ENCODE measurements at places on chromosomes 1 and 21.
A peak's percentile ranks its signal among the peaks of the same experiment; 100 is the strongest.

DNA sequence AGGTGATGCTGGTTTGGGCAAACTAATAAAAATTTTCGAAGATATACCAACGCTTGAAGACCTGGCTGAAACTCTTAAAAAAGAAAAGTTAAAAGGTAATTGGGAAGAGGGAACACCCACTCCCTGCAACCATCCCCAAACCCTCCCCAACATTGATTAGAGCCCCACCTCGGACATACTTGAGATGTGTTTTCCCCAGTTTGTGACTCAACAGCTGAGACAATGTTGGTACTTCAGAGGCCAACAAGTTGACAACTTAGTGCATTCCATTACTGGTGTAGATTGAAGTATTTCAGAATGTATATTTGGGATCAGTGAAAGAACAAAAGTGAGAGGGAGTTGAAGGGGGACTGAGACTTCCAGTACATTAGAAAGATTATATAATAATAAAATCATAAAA is 5.1 kb downstream of the IFI16 start:
- no peak for DNase-seq

DNA sequence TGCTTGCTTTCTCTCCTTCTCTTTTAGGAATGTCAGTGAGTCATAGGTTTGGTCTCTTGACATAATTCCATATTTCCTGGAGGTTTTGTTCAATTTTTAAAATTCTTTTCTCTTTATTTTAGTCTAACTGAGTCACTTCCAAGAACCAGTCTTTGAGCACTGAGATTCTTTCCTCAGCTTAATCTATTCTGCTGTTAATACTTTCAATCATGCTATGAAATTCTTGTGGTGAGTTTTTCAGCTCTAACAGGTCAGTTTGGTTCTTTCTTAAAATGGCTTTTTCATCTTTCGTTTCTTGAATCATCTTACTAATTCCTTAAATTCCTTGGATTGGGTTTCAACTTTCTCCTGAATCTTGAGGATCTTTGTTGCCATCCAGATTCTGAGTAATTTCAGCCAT is 321.0 kb downstream of the PTBP2 start:
- DNase-seq: no peak

DNA sequence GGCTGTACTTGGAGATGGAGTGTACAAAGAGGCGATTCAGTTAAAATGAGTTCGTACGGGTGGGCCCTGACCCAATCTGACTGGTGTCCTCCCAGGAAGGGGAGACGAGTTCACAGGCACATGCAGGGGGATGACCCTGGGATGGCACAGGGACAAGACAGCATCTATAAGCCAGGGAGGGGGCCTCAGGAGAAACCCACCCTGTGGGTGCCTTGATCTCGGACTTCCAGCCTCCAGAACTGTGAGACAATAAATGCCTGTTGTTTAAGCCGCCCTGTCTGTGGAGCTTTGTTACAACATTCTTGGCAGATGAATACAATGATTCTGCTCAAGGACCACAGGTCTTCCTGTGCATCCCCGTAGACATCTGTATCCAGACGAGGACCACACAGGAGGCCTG is 14.6 kb upstream of the CLDN14 start:
- no peak for DNase-seq

- DNase-seq: no peak
Observed at GRCh38 chr1:107609808-107610207, 355.2 kb downstream of the VAV3 start.

DNA sequence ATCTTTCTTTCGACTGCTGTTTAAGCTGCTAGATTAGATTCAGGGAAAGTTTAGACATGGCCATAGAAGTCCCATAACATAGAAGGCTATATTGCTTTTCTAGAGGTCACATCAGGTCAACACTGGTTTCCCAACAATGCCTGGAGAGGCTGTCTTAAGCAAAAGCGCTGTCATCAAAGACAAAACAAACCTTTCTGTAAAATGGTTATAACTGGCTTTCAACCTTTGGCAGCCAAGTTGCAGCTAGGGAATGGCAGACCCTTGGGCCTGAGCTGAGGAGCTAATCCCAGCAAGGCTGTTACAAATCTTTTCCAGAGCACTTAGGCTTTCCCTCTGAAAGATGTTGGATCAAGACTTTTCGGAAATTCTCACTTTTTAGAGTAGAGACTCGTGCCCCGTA is 11.2 kb upstream of the ABCA4 start:
- DNase-seq: no peak

DNA sequence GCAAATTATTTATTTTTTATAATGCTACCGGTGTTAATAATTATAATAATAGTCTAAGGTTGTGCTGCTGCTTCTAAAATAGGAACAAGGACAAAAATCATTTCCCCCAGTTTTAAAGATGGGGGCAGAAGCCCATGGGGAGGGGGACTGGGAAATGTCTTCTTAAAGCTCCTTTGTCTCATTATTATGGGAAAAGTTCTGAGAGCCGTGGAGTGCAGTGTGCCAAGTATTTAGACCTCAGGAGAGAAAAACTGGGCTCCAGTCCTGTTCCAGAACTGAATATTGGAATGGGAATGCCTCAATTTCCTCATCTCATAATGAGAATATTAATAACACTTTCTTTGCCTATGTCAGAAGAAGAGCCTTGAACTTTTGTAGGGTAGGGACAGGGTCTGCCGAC is 40.9 kb upstream of the ATF3 start:
- DNase-seq: no peak

GRCh38 chr1:116585886-116586285 is 15.1 kb upstream of the CD58 start:
- no peak for DNase-seq

DNA sequence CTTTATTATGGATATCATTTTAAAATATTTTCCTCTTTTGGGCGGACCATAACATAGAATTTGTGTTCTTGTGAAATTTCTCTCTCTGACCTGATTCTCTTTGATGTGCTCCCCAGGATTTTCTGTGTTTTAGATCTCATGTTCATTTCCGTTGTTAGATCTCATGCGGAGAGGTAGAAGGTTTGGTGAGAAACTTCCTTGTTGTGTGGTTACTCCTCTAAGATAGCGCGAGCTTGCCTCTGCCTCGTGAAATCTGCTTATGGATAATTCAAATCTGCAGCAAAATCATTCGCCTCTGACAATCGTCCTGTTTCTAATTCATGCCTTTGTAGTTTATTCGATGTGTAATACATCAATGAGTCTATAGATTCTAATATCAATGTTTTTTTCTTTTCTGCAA is 580.4 kb downstream of the USP25 start:
- no peak for DNase-seq

DNA sequence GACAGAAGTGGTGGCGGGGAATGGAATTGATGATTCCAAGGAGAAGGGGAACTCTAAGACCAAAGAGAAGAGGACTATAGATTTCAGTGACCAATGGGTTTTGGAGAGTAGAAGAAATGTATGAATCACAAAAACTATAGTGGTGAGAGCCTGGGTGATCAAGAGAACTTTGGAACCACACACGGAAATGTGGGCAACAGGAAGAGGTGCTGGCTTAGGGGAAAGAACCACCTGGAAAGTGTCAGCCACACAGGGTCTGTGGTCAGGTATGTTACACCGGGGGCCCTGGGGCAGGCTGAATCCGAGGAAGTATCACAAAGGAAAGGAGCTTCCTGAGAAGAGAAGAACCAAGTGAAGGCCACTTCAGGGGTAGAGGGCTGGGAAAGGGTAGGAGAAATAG is 11.5 kb upstream of the CHIA start:
- no peak for DNase-seq

- no peak for DNase-seq
Observed at GRCh38 chr1:64516803-64517568, 47.1 kb downstream of the CACHD1 start.

- DNase-seq: no peak
Observed at GRCh38 chr1:166302989-166303758, 136.4 kb upstream of the FAM78B start.

DNA sequence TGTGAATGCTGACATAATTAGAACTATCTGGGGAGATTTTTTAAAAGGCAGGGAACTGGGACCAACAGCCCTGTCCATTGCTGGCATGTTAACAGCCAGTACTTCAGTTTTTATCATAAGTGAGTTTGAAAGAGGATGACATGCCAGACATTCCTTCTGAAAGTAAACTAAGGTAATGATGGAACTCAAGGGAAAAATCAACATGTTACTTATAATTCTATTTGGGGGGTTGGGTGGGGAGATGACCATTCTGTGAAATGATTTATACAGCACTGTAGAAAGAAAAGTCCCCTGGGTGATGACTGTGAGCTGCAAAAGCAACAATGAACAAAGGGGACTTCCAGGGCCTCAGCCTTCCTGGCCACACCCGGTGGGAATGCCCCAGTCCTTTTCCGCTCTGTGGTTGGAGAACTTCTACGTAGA is 5.4 kb upstream of the LAMC2 start:
- DNase-seq: no peak

- DNase-seq: no peak
Observed at GRCh38 chr1:41672173-41672572, 187.7 kb upstream of the EDN2 start.

DNA sequence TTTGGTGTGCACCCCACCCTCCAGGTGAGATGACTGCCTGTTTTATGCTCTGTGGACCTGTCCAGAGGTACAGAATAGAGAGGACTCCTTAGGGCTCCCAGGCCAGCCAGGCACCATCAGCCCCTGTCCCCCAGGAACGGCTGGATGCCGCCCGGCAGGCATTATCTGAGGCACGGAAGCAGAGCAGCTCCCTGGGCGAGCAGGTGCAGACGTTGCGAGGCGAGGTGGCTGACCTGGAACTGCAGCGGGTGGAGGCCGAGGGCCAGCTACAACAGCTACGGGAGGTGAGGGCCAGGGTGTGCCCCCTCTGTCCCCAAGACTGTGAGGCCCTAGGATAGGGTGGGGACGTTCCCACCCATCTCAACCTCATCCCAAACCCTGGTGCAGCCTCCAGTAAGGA is 10.8 kb downstream of the MFAP2 start:
- DNase-seq: no peak

DNA sequence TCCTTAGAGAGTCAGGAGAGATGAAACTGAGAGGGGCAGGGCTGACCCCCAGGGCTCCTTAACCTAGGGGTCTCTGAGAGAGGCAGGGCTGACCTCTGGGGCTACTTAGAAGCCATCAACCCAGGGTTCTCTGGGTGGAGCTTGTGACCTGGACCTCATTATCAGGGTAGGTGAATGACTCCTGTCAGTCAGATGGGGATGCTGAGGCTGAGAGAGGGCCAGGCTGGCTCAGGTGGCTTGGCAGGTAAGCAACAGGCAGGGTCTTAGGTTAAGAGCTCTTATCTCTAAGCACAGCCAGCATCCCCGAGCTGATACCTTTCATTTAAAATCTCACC is 160.9 kb downstream of the PTPRU start:
- DNase-seq: no peak

- no peak for DNase-seq
Observed at GRCh38 chr1:30445449-30445848, 277.9 kb downstream of the MATN1 start.

DNA sequence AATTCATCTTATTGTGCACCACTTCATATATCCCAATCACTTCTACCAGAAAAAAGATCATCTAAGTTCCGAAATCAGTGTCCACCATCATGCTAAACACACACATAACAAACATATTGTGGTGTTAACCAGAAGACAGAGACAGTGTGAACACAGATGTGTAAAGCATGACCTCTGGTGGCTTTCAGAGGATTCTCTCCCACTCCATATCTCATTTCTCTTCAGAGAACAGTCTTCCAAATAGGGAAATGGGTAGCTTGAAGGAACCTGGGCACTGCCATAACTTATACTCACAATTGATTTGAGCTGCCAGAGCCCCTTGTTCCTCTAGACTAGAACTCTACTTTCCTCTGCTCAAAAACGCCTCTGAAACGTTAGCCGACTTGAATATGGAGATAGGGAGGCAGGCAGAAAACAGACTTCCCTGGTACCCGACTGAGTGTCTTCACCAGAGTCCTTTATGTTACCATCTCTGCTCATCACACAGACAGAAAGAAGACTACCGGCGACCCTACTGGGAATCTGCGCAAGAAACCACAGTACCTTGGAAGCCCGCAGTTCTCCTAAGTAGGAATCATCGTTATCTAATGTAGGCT is 1.8 kb upstream of the ELAPOR1 start:
- DNase-seq: peak; percentile 13

DNA sequence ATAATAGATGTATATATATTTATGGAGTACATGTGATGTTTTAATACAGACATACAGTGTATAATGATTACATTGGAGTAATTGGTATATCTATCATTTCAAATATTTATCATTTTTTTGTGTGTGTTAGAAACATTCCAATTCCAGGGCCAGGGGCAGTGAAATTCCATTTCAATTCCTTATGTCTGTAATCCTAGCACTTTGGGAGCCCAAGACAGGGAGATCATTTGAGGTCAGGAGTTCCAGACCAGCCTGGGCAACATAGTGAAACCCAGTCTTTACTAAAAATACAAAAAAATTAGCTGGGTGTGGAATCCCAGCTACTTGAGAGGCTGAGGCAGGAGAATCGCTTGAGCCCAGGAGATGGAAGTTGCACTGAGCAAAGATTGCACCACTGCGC is 30.4 kb upstream of the PDC start:
- no peak for DNase-seq

GRCh38 chr1:226632169-226632879 is 83.8 kb downstream of the STUM start:
- no peak for DNase-seq

DNA sequence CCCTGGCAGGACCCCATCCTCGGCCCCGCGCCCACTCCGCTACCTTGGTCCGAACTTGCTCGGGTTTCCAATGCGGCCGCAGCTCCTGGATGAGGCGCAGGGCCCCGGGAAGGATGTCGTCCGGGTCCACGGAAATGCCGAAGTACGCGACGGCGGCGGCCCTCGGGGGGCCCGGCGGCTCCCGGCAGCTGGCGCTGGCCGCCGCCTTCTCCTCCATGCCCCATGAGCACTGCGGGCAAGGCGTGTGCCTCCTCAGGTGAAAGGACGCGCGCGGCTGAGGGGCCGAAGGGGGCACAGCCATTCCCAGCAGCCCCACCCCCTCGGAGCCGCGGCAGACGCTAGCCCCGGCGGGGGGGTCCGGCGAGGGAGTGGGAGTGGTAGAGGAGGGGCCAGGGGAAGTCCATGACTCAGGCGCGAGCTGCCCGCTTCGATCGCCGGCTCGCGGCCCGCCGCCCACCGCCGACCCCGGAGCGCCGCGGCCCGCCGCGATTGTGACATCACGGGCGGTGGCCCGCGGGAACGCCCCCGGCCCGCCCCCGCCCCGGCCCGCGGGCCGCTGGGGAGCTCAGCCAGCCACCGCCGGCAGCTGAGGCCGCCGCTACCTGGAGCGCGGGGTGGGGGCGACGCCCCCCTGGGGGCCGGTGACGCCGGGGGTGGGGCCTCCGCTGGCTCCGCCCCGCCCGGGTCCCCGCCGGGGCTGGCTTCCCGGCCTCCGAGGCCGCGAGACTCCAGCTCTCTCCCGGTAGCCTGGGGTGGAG is at the start of gene ETNK2:
Gene ETNK2, minus strand, starts transcription at position 493 of the 758 bp plus-strand sequence. Its CDS starts 192 bp downstream, at position 301.
- peak; percentile 56 for DNase-seq

All from central memory CD4-positive, alpha-beta T cell (primary cell).